AG10803 (cell line): ENCODE measurements at places on chromosomes 5 and 9.

DNA sequence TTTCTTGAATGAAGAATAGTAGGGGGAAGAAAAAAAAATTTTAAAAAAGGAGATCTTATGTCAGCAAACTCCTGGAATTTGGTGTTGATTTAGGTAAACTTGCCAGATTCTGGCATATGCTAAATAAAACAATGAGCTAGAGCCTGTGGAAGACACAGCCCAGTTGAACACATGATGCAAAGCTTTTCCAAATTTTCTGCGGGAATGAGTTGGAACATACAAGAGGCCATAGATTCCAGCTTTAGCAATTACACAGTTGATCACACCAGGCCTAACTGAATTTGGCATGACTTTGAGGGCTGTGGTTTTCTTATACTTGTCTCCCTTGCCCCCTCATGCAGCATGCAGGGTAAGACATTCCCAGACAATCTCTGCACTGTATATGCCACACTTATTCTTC, 297.0 kb downstream of the SH3GL2 start:
- DNase-seq, result no peak

DNA sequence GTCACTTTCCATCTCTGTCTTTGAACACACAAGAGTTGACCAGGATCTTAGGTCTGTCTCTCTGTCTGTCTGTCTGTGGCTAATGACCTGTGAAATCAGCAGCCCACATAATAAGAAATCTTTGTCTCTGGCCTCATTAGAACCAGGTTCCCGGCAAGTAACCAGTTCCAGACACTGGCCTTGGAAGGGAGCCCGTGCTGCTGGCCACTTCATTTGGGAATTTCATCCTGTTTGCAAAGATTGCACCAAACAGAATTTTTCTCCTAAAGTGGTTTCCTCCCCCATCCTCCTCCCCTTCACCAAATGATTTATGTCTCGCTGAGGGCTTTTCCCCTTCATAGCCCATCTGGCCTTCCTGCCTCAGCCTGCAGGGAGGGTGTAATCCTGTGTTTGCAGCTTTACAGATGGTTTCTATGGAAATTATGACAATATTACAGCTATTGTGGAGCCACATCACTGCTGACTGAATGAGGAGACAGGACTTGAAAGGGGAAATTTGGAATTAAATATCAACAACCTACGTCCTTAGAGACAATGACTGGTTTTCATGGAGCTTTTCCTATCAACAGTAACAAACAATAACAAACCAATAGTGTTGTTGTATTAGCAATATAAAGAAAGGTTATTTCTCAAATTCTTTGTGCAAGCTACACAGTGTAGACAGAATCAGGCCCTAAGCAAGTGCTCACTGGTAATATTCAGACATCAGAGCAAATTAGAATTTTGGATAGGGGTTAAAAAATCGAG, 25.7 kb downstream of the DPYSL3 start:
- DNase-seq, result peak; percentile 100

DNA sequence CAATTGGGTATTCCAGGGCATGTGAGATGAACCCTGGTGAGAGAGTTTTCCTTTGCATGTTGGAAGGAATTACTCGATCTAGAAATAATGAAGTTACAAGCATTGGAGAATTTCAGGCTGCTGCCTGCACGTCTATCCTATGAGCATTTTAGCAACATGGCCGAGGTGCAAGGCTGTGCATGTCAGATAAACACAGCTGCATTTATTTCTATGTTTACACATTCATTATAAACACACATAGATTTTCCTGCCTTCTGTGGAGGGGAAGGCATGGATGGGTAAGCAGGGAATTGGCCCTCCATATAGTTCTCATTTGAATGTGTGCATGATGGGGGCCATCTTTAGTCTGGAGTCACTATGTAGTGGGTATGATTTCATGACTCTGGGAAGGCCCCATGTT, 42.3 kb downstream of the AOPEP start:
- DNase-seq, result no peak

GRCh38 chr9:130116346-130116745, 55.9 kb upstream of the NCS1 start:
- no peak for DNase-seq

DNA sequence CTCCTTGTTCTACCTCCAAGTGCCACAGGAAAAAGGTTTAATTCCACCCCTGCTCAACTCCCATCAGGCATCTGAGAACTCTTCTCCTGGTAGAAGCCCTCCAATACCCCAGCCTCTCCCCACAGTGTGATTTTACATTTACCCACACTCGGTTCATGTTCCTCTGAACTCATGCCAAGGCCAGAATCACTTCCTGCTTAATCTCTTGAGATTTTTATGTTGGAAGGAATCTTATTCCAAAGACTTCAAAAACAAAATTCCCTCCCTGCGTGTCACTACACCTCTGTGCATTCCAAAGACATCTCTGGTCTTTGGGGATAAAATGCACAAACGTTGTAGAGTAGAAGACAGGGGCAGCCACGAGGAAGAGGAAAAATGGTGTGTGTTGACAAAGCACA, 186.8 kb downstream of the ACTL7B start:
- DNase-seq, result no peak

- no peak for DNase-seq
These were observed 231.6 kb downstream of the ESM1 start for GRCh38 chr5:54753753-54754152.

DNA sequence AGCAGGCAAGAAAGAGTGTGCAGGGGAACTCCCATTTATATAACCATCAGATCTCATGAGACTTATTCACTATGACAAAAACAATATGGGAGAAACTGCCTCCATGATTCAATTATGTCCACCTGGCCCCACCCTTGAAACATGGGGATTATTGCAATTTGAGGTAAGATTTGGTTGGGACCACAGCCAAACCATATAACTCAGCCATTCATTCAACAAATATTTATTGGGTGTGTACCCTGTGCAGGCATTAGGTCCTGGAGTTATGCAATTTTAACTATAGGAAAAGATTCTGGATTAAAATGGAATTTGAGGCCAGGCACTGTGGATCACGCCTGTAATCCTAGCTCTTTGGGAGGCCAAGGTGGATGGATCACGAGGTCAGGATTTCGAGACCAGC, 124.2 kb upstream of the GAS1 start:
- peak; percentile 6 for DNase-seq

DNA sequence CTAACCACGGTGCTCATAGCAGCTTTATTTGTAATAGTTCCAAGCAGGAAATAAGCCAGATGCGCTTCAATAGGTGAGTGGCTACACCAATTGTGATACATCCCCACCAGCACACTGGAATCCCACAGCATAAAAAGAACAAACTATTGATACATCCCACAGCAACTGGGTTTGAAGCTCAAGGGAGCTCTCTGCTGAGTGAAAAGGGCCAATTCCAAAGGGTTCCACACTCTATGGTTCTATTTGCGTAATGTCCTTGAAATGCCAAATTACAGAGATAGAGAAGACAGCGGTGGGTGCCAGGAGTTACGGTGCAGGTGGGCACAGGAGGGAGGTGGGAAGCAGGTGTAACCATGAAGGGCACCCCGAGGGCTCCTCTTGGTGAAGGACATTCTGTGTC, 155.3 kb upstream of the PPP1R26 start:
- no peak for DNase-seq

DNA sequence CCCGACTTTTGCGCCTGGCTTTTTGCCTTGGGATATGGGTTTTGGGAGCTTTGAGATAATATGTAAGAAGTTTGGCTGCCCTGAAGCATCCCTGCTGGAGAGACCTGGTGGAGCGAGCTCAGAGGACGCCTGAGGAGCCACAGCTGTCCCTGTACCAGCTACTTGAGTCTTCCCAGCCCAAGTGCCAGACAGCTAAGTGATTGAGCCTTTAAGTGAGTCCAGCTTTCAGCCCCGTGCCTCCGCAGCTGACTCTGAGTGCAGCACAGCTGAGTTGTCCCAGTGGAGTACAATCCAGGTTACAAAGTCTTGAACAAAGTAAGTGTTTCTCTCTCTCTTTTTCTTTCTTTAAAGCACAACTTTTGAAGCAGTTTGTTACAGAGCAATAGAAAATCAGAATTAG, 203.8 kb upstream of the DAP start:
- DNase-seq, result no peak

- DNase-seq, result no peak
These were observed 208.0 kb downstream of the PDZD2 start for GRCh38 chr5:31846934-31847333.

DNA sequence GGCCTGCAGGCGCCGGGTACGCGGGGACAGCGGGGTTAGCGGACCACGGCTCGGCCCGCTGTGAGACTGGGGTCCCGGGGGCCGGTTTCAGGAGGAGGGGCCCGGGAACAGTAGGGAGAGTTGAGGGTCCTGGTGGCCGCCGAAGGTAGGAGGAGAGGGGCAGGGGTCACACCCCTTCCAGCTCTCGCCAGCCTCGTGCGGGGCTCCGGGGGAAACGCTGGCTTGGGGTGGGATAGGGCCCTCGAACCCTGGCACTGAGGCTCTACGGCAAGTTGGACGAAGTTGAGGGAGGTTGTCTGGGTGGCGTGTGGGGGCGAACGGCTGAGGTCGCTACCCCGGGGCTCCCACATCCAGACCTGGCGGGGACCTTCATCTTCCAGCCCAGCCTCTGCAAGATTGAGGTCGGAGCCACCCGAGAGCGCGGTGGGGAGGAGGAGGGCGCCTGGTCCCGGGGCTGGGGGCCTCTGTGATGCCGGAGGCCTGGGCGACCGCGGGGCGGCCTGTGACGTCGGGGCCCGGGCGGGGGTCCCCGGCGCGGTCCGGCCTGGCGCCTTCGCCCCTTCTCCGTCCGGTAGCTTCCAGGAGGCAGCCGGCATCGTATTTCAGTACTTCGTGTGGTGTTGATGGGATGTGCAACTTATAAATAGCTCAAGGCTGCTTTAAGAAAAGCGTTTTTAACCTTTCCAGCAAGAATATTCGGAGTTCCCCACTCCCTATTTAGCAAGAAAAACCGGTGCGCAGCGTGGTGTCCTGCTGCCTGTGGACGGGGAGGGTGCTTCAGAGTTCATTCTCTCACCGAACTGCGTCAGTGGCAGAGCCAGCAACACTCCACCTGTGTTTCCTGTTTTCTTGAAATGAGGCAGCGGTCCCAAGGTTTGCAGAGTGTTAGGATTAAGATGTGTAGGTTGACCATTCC, 902 bp downstream of the HABP4 start:
- DNase-seq, result peak; percentile 23

- no peak for DNase-seq
These were observed 141.8 kb downstream of the C9orf50 start for GRCh38 chr9:129478961-129479630.

GRCh38 chr5:29017501-29017900, 1979.1 kb upstream of the CDH9 start:
- DNase-seq, result no peak

GRCh38 chr5:65867542-65868195, 58.7 kb upstream of the ERBIN start:
- DNase-seq, result no peak

DNA sequence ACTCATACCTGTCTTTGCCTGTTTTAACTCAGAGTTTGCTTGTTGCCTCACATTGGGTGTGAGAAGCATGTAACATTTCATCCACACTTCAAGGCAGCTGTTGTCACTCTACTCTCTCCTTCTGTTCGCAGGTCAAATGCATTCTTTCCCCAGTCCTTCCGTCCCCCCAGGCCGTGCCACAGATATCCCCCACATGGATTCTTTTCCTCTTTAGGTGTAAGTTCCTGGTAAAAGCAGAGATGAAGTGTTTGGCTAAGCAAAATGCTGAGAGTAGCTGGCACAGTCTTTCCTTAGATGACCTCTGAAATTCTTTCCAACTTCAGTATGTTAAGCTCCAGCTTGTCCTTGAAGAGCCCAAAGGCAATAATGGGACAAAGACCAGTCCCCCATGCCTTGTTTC, 328.2 kb downstream of the SLIT3 start:
- DNase-seq, result no peak

DNA sequence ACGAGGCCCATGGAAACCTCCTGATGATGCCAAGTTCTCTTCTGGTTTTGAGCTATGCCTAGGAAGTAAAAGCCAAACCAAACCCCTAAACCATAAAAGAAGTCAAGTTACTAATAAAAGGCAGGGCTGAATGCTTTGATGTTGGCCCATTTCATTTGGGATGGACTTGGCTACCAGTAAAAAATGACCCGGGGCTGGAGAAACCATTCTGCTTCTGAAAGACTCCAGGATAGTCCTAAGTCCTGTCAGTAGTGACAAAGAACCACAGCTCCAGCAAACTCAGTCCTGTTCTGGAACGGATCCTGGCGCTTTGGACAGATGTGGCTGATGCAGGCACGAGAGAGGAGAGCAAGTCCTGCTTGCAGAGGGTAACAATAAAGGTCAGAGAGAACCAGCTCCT, 68.6 kb downstream of the SH3PXD2B start:
- no peak for DNase-seq

DNA sequence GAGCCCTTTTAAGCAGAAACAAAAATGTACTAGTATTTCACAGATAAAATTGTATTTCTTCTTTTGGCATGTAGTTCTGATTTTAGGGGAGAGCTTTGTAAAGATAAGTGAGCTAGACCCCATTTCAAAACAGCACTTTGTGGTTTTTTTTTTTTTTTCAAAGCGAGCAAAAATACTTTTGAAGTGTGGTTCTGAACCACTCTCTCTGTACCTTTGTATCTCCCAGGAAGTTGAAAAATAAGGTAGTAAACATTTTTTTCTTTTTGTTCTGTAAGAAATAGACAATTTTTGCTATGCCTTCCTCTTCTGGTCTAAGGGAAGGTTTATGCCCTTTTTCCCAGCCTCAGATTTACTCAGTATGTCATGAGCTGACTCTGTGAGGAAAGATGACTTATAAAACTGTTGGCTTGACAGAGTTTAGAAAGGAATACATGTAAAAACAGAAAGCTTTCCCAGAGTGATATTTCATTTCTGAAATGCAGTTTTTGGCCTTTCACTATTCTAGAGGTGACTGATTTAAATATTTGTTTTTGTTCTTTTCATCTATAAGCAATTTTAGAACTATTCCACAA, 12.5 kb downstream of the ERCC6L2 start:
- DNase-seq, result no peak

- DNase-seq, result no peak
These were observed 11.9 kb upstream of the RPS23 start for GRCh38 chr5:82290005-82290404.

DNA sequence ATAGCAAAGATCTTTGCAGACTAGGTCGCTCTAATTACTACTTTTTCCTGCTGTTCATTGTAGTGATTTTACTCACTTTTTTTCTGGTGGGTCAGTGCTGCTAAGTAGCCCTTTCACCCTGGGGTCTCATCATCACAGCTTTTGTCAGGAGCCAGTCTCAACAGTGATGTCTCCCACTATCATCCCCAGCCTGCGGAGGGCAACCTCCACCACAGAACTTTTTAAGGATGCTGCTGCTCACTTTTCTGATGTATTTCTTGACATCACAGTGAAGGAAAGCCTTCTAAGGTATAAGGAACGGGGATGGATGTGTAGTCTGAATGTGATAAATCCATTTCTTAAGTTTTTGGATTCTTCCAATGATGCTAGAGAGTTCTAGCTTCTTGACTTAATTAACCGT, 242.5 kb upstream of the RIOK2 start:
- no peak for DNase-seq

GRCh38 chr5:14268738-14269137, 125.6 kb downstream of the TRIO start:
- DNase-seq, result peak; percentile 47

GRCh38 chr9:122172131-122172530, 12.4 kb downstream of the MORN5 start:
- no peak for DNase-seq

- no peak for DNase-seq
These were observed 6.8 kb downstream of the MGAT1 start for GRCh38 chr5:180795771-180796313.

GRCh38 chr9:1658661-1659362, 356.3 kb upstream of the SMARCA2 start:
- DNase-seq, result no peak

- DNase-seq, result no peak
These were observed 61.0 kb upstream of the RAPGEF1 start for GRCh38 chr9:131800843-131801242.
